Activated CD8-positive, alpha-beta memory T cell treated with anti-CD3 and anti-CD28 coated beads for 24 hours (primary cell): ENCODE measurements at places on chromosomes 7 and 10.

DNA sequence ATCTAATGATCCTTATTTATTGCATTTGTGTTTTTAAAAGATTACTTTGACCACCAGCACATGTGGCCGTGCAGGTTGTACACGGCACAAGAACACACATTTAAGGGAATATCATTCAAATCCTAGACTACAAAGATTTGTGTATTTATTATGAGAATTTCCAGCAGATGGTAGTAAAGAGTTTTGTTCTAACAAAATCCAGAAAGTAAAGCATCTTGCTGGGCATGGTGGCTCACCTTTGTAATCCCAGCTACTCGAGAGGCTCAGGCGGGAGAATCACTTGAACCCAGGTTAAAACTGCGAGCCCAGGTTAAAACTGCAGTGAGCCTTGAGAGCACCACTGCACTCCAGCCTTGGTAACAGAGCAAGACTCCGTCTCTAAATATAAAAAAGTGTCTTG is 31.5 kb downstream of the MACROH2A2 start:
- DNase-seq, result peak; percentile 32

DNA sequence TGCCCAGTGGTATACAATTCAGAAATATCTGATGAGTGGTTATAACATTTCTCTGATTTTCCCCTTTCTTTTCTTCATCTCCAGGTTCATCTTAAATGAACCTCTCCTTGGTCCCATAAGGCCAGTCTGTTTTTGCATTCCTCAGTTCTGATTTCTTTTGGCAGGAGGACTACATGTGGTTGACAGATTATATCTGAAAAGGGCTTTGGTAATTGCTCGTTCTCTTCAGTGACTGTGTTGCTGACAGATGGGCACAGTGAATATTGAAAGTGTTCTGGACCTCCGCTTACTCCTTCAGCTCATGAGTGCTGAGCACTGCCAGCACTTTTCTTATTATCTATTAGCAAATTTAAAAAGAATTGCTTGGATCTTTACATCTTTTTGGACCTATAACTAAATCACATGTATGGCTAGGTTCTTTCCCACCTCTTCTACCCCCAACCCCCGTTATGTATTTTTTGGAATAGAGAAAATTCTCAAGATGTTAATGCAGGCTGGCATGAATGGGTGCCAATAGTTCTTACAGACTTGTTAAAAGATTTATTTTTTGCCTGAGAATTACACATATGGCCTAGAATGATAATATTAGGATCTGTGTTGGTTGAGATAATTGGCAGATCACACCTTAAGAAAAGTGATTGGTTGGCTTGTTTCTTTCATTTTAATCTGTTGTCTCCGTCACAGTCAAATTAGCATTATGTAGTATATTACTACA is 323.0 kb downstream of the EXOC4 start:
- no peak for DNase-seq

- DNase-seq, result no peak
Measured at GRCh38 chr10:29189256-29189655, 99.6 kb upstream of the LYZL1 start.

DNA sequence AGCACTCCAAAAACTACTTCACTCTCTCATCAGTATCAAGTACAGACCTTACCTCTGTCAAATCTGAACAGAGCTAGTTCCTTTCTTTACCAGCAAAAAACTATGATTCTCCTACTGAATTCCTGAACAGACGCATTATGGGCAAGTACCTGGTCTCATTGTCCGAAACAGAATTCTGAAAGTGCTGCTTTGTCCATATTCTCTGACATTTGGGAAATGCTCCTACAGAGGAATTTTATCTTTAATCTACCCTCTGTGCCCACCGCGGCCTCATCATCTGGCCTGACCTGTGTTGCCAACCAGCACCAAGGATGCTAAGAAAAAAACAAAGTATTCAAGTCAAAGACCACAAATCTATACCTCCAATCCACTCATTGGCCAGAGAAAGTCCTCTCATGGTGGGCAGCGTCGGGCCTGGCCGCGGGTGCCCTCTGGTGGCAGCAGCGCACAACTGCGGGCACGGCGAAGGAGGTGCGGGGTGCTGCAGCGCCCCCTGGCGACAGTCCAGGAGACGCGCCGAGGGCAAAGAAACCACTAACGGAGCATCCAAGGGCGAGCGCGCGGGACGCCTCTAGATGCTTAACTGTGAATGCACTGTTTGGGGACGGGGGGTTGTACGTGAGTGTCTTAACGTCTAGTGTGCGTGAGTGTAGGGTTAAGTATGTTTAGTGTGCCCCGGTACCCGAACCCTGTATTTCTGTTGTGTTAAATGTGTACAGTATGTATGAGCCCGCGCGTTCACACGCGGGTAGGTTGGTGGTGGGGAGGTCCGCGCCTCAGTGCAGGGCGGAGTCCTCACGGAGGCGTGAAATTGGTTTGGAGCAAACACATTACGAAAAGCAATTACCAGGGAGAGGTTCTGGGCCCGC is 5.0 kb upstream of the GBX1 start:
- DNase-seq, result peak; percentile 93

- no peak for DNase-seq
Measured at GRCh38 chr10:5961405-5962100, 15.8 kb downstream of the IL15RA start.

DNA sequence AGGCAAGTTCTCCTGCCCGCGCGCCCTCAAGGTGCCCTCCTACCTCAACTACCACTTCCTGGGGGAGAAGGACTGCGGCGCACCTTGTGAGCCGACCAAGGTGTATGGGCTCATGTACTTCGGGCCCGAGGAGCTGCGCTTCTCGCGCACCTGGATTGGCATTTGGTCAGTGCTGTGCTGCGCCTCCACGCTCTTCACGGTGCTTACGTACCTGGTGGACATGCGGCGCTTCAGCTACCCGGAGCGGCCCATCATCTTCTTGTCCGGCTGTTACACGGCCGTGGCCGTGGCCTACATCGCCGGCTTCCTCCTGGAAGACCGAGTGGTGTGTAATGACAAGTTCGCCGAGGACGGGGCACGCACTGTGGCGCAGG is 1.4 kb downstream of the FZD1 start:
- DNase-seq, result no peak

- DNase-seq, result no peak
Measured at GRCh38 chr7:121505540-121506182, 109.6 kb upstream of the FAM3C start.

- no peak for DNase-seq
Measured at GRCh38 chr10:131435760-131436457, 124.4 kb upstream of the TCERG1L start.
